ENCODE measurements at places on chromosomes 7 and 10. TPM values are rescaled to one million over a fixed set of nuclear protein-coding genes. Genes with fewer than 3 reads are reported as not detected.

Gene TWIST1
- not detected for total RNA-seq

Gene PCLO
- total RNA-seq = 5.3 TPM

Gene RBM28
- total RNA-seq = 28.3 TPM

Gene AOC1
- 0.64 TPM for total RNA-seq

- H3K4me1 ChIP-seq = no peaks in the 10 kb centered on the region
- H3K27me3 ChIP-seq = no peaks in the 10 kb centered on the region
- H3K27ac ChIP-seq = no peak overlapping the region
- peak; percentile 64 for DNase-seq
- H3K4me3 ChIP-seq = no peak overlapping the region
- peaks cover 19% of the 10 kb centered on the region for H3K36me3 ChIP-seq
These were observed 52.9 kb downstream of the ZNF467 start for GRCh38 chr7:149720372-149721083.

DNA sequence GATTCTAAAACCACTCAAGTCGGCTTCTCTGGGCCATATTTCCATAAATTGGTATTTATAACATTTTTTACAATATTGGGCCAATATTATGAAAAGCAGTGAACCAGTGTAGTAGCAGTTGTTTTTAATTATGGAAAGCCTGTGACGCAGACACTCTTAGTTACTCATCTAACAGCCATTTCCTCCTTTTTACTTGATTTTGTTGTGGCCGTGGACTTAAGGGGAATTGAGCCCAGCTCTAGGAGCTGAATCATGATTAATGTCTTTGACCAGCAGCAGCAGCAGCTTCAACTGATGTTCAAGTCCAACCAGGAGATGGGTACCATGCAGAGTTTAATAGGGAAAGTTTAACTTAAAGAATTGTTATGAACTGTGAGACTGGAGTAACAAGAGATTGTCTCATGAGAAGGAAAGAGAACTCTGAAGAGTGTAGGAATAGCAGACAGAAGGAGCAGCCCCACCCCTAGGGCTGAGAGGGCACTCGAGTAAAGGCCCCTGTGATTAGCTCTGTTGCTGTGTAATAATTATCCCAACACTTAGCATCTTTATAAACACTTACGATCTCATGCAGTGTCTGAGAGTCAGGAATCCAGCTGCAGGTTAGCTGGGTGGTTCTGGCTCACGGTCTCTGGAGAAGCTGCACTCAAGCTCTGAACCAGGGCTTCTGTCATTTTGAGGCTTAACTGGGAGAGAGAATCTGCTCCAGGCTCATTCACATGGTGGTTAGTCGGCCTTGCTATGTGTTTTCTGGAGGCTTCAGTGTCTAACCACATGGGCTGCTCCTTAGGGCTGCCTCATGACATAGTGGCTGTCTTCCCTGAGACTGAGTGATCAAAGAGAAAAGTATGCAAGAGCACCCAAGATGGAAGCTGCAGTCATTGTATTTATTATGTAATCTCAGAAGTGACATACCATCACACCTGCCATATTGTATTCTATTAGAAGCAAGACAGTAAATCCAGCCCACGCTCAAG, 4.6 kb downstream of the LANCL2 start:
- H3K4me1 ChIP-seq = peaks cover 13% of the 10 kb centered on the region
- H3K27ac ChIP-seq = no peak overlapping the region
- no peaks in the 10 kb centered on the region for H3K36me3 ChIP-seq
- H3K4me3 ChIP-seq = no peak overlapping the region
- no peak for DNase-seq
- H3K27me3 ChIP-seq = no peaks in the 10 kb centered on the region

DNA sequence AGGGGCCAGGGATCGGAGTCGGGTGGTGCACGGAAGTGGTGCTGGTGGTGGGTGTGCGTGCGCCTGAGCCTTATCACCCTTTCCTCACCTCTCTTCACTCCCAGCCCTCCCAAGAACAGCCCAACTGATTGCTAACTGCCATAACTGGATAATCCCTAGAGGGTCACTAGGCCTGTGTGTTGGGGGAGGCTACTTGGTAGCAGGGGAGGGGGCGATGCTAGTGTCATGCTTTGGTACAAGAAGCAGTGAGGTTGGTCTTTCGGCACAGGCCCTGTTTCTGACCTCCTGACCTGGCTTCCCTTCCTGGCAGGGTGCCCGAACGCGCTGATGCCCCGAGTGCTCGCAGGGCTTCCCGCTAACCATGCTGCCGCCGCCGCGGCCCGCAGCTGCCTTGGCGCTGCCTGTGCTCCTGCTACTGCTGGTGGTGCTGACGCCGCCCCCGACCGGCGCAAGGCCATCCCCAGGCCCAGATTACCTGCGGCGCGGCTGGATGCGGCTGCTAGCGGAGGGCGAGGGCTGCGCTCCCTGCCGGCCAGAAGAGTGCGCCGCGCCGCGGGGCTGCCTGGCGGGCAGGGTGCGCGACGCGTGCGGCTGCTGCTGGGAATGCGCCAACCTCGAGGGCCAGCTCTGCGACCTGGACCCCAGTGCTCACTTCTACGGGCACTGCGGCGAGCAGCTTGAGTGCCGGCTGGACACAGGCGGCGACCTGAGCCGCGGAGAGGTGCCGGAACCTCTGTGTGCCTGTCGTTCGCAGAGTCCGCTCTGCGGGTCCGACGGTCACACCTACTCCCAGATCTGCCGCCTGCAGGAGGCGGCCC, 652 bp downstream of the KAZALD1 start:
- DNase-seq = peak; percentile 87
- H3K36me3 ChIP-seq = no peaks in the 10 kb centered on the region
- H3K4me3 ChIP-seq = peak overlapping the region; percentile 81
- H3K27me3 ChIP-seq = no peaks in the 10 kb centered on the region
- peak overlapping the region; percentile 98 for H3K27ac ChIP-seq

DNA sequence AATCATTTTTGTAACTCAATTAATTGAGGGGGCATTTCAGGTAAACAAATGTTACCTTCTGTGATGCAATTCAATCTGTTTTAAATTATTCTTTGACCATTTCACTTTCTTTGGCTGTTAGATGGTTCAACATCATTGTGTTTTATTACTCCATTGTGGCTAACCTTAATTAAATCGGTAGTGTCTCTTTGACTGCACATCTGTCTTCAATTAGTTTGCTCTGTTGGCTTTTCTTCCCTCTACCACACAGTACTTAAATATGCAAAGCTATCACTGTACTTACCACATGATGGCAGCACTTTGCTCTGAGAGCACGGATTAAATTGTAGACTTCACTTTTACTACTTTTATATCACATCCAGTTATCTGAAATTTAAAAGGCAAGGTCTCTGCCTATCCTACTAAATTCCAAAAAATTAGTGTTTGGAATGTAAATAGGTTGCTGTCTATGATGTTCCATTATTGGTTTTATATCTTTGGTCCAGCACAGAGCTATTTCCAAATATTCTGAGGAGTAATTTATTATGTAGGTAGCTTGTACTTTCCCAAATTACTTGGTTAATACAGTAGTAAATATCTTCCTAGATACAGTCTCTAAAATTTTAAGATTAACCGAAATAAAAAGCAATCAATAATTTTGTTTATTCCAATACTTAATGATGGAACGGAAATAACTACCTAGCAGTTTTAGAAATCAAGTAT, 352.0 kb downstream of the PCLO start:
- no peak overlapping the region for H3K27ac ChIP-seq
- H3K36me3 ChIP-seq = no peaks in the 10 kb centered on the region
- no peaks in the 10 kb centered on the region for H3K4me1 ChIP-seq
- no peak overlapping the region for H3K4me3 ChIP-seq
- no peaks in the 10 kb centered on the region for H3K27me3 ChIP-seq

- no peaks in the 10 kb centered on the region for H3K36me3 ChIP-seq
- no peak for DNase-seq
- no peaks in the 10 kb centered on the region for H3K27me3 ChIP-seq
- H3K27ac ChIP-seq = no peak overlapping the region
- H3K4me3 ChIP-seq = no peak overlapping the region
- no peaks in the 10 kb centered on the region for H3K4me1 ChIP-seq
These were observed 4.7 kb upstream of the FRMPD2 start for GRCh38 chr10:48279081-48279751.

GRCh38 chr10:46272863-46273415, 13.9 kb upstream of the ANTXRL start:
- H3K27ac ChIP-seq = no peak overlapping the region
- H3K4me1 ChIP-seq = no peaks in the 10 kb centered on the region
- DNase-seq = no peak
- no peaks in the 10 kb centered on the region for H3K36me3 ChIP-seq
- no peaks in the 10 kb centered on the region for H3K27me3 ChIP-seq

- no peaks in the 10 kb centered on the region for H3K4me1 ChIP-seq
- H3K36me3 ChIP-seq = no peaks in the 10 kb centered on the region
- no peak overlapping the region for H3K27ac ChIP-seq
- H3K27me3 ChIP-seq = no peaks in the 10 kb centered on the region
- no peak for DNase-seq
- H3K4me3 ChIP-seq = no peak overlapping the region
These were observed 171.9 kb downstream of the EBF3 start for GRCh38 chr10:129792141-129792540.

DNA sequence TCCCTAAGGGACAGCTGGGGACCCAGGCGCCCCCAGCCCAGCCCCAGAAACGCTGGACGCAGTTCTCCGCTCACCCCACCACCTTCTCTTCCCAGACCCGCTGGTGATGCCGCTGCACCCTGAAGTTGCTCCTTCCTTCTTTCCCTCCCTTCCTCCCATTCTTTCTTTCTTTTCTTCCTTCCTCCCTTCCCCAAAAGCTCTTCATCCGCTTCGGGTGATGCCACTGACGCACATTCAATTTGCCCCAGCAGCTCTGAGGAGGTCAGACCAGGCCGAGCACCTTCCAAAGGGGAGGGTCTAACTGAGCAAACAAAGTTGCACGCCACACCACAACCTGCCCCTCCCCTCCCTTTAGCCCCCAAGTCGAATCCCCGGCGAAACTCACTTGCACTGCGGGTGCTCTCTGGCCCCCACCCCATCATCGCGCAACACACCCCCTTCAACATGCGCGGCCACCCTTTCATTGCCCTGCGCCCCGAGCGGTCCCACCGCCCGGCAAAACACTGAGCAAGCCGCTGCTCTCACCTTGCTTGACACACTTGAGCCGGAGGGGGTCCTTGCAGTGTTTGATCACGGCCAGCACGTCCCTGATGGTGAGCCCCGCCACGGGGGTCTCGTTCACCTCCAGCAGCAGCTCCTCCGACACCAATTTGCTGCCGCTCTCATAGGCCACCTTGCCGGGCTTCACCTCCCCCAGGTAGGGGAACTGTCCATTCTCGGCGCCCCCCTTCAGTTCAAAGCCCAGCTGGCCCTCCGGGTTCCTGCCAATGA, 787 bp downstream of the MAGI2 start:
- H3K27ac ChIP-seq = peak overlapping the region; percentile 94
- H3K27me3 ChIP-seq = no peaks in the 10 kb centered on the region
- peaks cover 16% of the 10 kb centered on the region for H3K4me1 ChIP-seq
- peak overlapping the region; percentile 76 for H3K4me3 ChIP-seq
- H3K36me3 ChIP-seq = no peaks in the 10 kb centered on the region

- no peaks in the 10 kb centered on the region for H3K27me3 ChIP-seq
- no peak overlapping the region for H3K27ac ChIP-seq
- H3K4me3 ChIP-seq = no peak overlapping the region
- H3K36me3 ChIP-seq = no peaks in the 10 kb centered on the region
These were observed 158.5 kb upstream of the YAE1 start for GRCh38 chr7:39407723-39408122.

- no peak overlapping the region for H3K4me3 ChIP-seq
- H3K4me1 ChIP-seq = no peaks in the 10 kb centered on the region
- no peaks in the 10 kb centered on the region for H3K27me3 ChIP-seq
- no peaks in the 10 kb centered on the region for H3K36me3 ChIP-seq
- DNase-seq = no peak
These were observed 117.5 kb upstream of the UNC5B start for GRCh38 chr10:71094712-71095390.

DNA sequence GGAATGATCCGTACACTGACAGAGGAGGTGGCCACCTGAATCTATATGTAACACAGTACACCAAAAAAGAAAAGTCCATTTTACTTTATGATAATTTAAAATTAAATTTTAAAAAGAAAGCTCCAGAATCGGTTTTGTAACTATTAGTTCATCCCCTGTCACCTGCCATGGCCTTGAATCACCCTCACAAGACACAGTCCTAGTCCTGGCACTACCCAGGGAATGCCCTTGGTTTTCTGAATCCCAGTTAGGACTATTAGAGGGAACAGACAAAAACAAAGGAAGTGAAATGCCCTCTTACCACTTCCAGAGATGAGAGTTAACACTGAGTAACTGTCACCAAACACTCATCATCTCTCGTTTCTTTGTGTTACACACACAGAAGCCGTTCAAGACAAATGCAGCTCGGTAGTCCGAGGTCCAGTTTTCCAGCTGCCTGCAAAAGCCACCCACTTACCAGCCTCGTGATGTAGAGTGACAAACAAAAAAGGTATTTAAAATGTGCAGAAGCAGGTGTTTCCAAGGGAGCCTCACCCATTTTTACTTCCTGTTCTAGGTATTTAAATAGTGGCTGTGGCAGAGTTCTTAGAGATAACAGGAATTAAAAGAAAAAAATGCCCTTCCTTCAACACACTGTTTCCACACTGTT, 6.1 kb downstream of the PTPRN2 start:
- peak overlapping the region; percentile 27 for H3K27ac ChIP-seq
- no peak for DNase-seq
- H3K4me3 ChIP-seq = no peak overlapping the region
- H3K27me3 ChIP-seq = peaks cover 47% of the 10 kb centered on the region

GRCh38 chr7:40298421-40298820, 163.6 kb downstream of the SUGCT start:
- no peak for DNase-seq
- no peaks in the 10 kb centered on the region for H3K27me3 ChIP-seq
- no peaks in the 10 kb centered on the region for H3K4me1 ChIP-seq

DNA sequence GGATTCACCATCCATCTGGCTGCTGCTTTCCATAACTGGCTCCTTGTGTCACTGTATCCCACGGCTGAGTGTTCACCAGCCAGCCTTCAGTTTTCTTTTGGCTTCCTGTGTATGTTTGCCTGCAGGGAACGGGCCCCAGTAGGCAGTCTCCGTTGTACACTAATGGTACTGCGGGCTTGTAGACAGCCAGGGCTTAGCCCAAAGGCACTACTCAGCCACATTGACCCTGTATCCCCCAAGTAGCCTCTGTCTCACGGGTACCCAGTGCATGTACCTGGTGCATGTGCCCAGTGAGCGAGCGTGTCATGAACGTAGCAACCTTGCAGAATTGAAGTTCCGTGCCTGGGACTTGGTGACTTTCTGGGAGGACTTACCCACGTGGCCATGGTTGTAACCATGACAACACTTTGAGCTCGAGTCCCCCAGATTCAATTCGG, 6.1 kb downstream of the PFKFB3 start:
- no peak overlapping the region for H3K4me3 ChIP-seq
- H3K36me3 ChIP-seq = peaks cover 6% of the 10 kb centered on the region
- no peak for DNase-seq
- peaks cover 23% of the 10 kb centered on the region for H3K4me1 ChIP-seq
- H3K27me3 ChIP-seq = no peaks in the 10 kb centered on the region

GRCh38 chr7:38600741-38601140, 30.4 kb downstream of the AMPH start:
- DNase-seq = no peak
- H3K4me3 ChIP-seq = no peak overlapping the region
- no peaks in the 10 kb centered on the region for H3K27me3 ChIP-seq
- no peaks in the 10 kb centered on the region for H3K36me3 ChIP-seq
- H3K4me1 ChIP-seq = no peaks in the 10 kb centered on the region

DNA sequence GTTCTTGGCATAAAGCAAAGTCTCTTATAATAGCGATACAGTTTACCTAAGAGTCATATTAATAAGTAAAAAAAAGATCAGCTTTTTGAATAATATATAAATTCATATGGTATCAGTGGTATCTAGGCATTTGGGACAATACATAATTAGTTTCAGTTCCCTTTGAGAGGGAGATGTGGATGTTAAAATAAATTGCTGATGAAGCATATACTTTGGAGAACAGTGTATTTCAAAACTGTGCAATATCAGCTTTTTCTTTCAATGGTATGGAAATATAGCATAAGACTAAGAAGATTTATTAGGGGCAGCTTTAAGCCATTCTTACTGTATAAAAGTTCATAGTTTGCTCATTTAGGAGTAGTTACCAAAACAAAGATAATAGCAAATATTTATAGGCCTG, 35.5 kb downstream of the MDFIC start:
- no peak for DNase-seq
- peaks cover 15% of the 10 kb centered on the region for H3K4me1 ChIP-seq
- no peaks in the 10 kb centered on the region for H3K36me3 ChIP-seq

Data from upper lobe of right lung (tissue), 1 donor.